ENCODE measurements at places on chromosomes 12 and 14. TPM values are rescaled to one million over a fixed set of nuclear protein-coding genes. Genes with fewer than 3 reads are reported as not detected.

DNA sequence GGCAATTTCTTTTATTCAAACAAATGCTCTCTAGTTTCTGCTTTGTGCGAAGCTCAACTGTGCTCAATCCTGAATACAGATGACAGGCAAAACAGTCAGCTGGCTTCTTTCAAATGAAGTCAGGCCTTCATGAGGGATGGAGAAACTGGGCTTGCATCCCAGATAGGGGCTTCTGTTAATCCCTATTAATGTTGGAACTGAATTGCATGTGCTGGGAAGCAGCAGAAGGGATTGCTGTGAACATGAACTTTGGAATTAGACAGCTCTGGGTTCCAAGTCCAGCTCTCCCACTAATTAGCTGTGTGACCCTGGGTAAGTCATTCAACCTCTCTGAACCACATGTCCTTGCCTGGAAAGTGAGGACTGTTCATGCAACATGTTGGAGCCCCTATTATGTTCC is 21.1 kb upstream of the CORO1C start:
- DNase-seq = no peak

EPYC gene
- total RNA-seq = not detected

- DNase-seq = no peak
Observed at GRCh38 chr12:40342010-40342409, 117.2 kb downstream of the LRRK2 start.

- no peak for DNase-seq
Observed at GRCh38 chr14:75319021-75319420, 40.4 kb downstream of the FOS start.

DNA sequence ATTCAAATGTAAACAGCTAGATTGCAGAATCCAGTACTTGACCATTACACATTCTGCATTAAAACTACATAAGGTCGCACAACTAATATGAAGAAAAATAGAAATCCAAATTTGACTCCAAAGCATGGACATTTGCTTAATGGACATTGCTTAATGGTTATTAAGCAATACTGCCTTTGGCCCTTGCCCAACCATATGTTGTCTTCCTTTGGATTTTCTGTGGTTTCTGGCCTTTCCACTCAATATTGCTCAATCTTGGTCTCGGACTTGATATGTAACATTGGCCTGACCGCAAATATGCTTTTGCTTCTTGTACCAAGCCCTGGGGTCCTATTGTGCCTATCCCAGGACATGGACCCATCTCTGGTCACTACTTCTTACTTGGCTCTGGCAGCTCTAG is 67.2 kb downstream of the PTPRR start:
- no peak for DNase-seq

TAS2R30 gene
- total RNA-seq = 0.67 TPM

- no peak for DNase-seq
Observed at GRCh38 chr12:13471471-13471870, 274.9 kb downstream of the EMP1 start.

- no peak for DNase-seq
Observed at GRCh38 chr14:65565948-65566347, 153.4 kb downstream of the FUT8 start.

- DNase-seq = peak; percentile 58
Observed at GRCh38 chr12:52903855-52904508, 894 bp downstream of the KRT8 start.

DNA sequence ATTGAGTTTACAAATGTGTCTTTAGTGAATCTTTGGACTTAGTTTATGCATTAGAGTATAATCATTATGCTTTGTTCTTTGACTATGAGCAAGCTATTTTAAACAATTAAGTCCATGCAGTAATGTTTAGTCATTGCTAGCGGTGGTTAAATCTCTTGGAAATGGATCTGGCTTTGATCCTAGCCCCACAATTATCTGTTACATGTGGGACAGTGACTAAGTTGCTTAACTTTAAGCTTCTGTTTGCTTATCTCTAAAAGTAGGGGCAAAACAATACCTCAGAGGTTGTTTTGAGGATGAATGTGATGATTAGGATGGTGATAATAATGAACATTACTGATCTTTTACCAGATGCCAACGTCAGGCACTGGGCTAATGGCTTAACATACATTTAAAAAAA is 124.2 kb downstream of the NPAS3 start:
- no peak for DNase-seq

GRCh38 chr12:5305425-5305824 is 126.5 kb upstream of the NTF3 start:
- DNase-seq = no peak

- no peak for DNase-seq
Observed at GRCh38 chr14:35044939-35045797, 904 bp upstream of the FAM177A1 start.

FAM181A gene
- not detected for total RNA-seq

DNA sequence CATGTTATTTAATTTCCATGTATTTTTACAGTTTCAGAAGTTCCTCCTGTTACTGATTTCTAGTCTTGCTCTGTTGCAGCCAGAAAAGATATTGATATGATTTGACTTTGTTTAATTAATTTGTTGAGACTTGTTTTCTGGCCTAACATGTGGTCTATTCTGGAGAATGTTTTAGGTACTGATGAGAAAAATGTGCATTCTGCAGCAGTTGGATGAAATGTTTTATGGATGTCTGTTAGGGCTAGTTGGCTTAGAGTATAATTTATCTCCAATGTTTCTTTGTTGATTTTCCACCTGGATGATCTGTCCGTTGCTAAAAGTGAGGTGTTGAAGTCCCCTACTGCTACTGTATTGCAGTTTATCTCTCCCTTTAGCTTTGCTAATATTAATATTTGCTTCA is 54.4 kb downstream of the GPR137C start:
- DNase-seq = no peak

SLC5A8 gene
- total RNA-seq = not detected

JPH4 gene
- total RNA-seq = 0.13 TPM

DNA sequence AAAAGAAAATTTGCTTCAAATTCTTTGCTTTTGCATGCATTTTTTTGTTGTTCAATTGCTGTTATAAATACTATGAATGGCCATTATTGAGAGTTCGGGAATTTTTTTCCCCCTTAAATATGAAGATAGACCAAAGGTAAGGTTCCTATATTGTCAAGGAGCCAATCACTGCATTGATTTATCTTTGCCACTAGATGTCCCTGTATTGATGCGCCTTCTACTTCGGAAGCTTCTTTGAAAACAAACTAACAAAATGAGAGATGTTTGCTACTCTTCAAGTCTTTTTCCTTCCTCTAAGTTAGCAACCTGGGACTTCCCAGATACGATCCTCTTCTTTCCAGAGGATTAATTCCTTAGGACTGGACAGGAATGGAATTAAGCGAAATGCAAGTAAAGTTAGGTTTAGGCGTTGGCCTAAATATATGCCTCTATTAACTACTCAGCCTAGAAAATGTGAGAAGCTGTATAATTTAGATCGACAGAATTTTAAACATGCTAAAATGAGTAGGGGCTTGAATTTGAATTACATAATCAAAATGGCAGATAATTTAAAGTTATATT is 318.1 kb downstream of the AEBP2 start:
- DNase-seq = no peak

KRT1 gene
- total RNA-seq = not detected

IAPP gene
- total RNA-seq = not detected

DNA sequence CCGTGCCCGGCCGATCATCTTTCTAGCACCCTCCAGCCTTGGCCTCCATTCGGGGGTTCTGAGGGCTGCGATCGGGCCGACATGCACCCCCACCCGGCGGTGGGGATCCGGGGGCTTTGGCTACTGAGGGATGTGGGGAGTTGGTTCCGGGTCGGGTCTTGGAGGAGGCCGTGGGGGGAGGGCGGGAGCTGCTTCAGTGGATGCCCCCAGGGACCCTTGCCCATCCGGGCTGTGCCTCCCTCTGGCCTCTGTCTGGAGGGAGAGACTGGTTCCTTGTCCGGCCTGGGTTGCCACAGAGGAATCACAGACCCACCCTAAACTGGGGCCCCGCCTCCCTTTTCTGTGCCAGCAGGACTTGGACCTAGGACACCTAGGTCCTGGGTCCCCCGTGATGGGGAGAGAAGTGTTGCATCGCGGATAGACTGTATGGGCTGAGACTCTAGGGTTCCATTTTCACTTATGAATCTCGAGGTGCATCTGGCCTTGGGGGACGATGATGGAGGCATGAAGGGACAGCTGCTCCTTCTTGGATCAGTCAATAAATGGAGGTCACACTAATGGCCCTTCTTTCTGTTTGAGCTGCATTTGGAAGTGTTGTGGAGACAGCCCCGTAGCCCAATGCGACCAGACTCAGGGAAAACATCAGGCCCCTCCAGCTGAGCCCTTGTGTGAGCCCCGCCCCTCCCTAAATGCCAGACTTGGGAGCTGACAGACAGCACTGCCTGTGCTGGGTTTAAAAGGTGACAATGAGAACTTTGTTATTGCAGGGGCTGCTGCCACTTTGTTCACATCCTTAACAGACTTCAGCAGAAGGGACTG is 577 bp downstream of the DTX3 start:
- peak; percentile 70 for DNase-seq

GRCh38 chr12:90173499-90174197 is 465.0 kb upstream of the ATP2B1 start:
- DNase-seq = no peak

PLCZ1 gene
- not detected for total RNA-seq

DNA sequence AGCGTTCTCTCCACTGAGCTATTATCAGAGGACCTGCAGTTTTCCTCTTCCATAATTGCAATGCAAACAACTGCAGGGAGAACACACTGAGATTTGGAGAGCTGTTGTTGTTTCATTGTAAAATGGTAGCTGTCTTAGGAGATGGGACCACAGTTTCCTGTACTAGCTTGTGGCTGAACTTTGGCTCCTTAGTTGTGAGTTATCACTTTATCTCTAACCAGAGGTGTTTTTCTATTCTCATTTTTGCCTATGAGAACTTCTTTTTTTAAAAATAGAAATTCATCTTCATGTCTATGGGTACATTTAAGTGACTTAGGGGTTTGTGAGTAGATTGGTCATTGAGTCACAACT is 216.5 kb downstream of the SLC38A4 start:
- no peak for DNase-seq

- DNase-seq = no peak
Observed at GRCh38 chr12:39798429-39798828, 178.8 kb upstream of the ABCD2 start.

- DNase-seq = no peak
Observed at GRCh38 chr12:112303004-112303403, 79.2 kb downstream of the HECTD4 start.

DNA sequence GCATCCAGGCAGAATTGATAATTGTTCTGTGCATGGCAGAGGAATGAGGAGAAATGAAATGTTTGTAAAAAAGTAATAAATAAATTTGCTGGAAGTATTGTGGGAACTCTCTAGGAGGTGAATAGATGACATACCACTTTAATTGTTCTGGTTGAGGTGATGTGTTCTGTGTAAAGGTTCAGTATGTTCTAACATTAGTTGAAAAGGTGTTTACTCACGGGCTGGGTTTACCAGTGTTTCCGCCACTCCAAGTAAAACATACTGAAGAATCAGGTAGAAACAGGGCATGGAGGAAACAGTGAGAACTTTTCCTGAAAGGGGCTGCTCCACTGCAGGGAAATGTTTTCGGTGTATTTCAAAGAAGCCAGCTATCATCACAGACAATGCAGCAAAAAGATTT is 53.3 kb downstream of the SLC15A5 start:
- DNase-seq = no peak

DNA sequence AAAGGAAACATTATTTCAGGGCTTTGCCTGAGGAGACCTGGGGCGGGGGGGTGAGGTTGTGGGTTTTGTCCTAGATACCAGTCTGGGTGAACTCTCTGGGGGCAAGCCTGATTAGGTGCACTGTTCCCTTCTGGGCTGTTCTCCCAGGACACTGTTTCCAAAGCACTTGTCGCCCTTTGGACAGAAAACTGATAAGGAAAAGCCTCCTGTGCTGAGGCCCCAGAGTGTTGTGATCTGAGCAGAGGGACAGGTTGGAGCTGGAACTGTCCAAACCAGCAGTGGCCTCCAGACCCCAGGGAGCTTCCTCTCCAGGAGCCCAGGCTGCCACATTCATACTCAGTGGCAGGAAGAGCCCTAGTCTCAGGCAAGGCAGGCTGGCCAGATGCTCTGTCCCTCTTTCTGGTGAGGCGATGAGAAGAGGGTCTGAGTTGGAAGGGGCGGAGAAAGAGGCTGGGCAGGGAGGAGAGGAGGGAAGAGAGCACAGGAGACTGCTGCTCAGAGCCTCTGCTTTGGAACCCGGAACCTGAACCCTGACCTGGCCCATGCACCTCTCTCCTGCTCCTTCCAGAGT is 1.9 kb downstream of the GALNT16 start:
- peak; percentile 68 for DNase-seq

RNASE3 gene
- not detected for total RNA-seq

DNA sequence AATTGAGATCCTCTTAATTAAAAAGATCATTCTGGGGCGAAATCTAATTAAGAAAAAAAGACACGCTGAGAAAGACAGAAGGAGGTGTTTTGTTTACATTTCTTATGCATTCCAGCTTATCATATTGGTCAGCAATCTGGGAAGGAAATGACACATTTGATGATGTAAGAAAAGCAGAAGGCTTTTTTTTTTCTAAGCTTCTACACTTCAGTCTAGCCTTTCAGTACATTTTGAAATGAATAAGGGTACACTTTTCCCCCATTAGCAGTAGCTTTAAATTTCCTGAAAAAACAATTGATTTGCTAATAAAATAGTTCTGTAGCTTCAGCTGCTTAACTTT is 5.9 kb upstream of the GSC start:
- DNase-seq = no peak

SRRM4 gene
- 0.30 TPM for total RNA-seq

CFAP54 gene
- 0.13 TPM for total RNA-seq

DNA sequence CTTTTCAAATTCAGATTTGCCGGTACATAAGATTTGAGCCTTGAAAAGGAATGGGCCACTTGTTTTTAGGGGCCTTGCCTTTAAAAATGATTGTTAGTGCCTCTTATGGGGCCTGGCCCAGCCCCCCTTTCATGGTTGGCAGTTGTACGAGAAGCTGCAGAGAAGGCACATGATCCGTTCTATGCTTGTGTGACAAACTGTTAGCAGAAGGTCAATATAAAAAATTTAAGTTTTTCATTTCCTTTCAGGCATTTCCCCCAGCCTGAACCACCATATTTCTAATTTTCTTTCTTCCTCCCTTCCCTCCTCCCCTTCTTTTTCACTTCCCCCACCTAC is 119.1 kb downstream of the PLXNC1 start:
- no peak for DNase-seq

DNA sequence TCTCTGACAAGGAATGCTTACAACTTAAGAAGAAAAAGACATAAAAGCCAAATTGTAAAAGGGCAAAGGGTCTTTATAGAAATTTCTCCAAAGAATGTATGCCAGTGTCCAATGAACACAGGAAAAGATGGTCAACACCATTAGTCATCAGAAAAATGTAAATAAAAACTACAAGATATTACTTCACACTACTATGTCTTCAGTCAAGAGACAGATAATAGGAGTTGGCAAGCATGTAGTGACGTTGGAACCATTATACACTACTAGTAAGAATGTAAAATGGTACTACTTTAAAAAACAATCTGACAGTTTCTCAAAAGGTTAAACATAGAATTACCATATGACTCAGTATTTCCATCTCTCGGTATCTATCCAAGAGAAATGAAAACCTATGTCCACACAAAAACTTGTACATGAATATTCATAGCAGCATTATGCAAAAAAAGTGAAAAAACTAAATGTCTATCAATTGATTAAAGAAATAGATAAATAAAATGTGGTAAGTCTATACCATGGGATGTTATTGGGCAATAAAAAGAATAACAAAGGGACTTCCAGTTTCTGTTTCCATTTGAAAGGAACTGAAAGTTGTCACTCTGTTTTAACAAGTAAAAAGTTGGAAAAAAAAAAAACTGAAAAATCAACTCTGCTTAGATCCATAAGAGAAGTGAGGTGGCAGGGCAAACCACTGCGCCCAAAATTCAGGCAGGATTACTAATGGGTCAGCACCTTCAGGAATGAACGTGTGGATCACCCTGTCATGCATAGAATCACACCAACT is 69.8 kb downstream of the ALG10B start:
- DNase-seq = no peak

CLEC2A gene
- total RNA-seq = not detected

All from Right ventricle myocardium superior (tissue), 1 donor.